Stimulated activated CD8-positive, alpha-beta memory T cell treated with anti-CD3 and anti-CD28 coated beads, Interleukin-7, amount 100 ng/mL, for 1 hour (primary cell): ENCODE measurements at places on chromosomes 2 and 18.

DNA sequence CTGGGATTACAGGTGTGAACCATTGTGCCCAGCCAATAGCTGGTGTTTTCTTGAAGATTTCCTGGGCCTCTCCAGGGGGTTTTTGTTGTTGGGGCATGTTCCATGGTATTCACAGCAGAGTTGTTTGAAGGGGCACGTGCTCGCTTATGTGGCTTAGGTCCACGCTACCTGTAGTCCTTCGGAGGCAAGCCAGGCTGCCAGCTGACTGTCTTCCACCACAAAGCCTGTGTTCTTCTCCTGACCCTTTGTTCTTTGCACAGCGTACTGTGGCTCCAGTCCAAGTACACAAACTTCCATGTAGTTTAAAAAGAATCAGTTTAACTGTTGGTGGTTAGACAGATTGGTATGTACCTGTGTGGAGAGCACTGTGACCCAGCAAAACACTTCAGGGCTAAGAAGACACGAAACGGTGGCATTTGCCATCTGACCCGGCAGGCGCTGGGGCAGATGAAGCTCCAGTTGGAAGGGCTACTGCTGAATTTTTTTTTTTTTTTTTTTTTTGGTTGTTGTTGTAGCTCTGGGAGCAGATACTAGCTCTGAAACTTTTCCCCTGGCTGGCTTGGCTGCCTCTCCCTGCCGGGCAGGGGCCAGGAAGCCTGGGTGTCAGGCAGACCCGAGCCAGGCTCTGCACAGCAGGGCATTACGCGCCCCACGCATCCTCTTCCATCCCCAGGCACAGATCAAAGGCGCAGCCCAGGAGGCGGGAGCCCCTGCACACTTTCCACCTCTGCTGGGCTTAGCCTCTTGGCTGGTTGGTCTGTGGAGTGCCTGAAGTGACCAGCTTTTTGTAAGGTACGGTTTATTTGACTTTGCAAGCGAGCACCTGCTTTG is 5.7 kb downstream of the GREB1 start:
- DNase-seq, result no peak

- DNase-seq, result no peak
These were observed 573.5 kb downstream of the DSC3 start for GRCh38 chr18:30469091-30469490.

DNA sequence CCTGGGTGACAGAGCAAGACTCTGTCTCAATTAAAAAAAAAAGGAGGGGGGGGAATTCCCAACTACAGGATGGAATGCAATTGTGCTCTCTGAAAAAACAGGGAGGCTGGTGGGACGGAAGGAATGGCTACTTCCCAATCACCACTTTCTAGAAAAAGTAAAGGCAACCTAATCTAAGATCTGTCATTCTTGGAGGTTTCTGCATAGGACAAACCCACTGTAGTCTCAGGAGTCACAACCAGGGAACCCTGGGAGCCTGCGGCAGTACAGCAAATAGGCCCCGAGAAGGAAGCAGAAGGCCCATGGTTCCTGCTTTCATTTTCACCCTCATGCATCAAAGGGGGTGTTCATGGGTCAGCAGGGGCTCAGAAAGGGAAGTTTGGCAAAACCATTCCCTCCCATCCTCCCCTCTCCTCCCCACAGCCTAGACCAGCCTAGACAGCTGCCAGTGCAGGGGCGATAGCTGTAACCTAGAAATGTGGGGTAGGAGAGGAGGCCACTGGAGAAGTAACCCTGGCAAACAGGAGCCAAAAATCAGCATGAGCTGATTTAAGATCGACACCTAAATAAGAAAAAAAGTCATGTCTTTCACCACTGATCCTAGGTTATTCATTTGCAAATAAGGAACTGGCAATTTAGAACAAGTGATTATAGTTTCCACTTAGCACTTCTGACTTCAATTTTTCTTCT is 48.0 kb downstream of the TRABD2A start:
- DNase-seq, result no peak

DNA sequence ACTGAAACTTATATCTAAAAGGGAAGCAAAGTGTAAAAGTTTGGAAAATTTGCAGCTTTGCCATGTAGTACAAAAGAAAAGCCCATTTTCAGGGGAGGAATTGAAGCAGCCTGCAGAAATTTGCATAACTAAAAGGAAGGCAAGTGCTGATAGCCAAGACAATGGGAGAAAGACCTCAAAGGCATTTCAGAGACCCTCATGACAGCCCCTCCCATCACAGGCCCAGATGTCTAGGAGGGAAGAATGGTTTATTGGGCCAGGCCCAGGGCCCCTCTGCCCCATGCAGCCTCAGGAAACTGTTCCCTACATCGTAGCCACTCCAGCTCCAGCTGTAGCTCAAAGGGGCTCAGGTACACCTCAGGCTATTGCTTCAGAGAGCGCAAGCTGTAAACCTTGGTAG is 14.4 kb upstream of the WDR75 start:
- DNase-seq, result no peak

GRCh38 chr2:75074708-75075107 is 116.3 kb downstream of the POLE4 start:
- no peak for DNase-seq
